ENCODE measurements at places on chromosomes 1 and 21.

DNA sequence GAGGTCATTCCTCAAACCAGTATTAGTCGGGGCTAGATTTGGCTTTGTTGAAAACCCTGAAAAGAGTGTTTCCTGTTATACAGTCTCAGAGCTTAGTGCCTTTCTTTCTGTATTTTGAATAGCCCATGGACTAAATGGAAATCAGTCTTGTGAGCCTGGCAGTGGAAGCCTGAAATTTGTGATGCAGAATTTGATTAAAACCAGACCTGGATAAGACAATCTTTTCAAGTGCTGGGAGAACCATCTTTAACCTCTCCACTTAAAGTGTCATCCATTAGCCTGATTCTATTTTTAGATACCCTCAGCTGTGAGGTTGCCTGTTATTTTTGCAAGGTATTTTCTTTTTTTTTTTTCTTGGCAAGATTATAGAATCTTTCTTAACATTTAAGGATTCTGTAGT lies 19.5 kb downstream of the ACTN2 start:
- DNase-seq: no peak

GRCh38 chr1:97270508-97271307 lies 549.1 kb downstream of the PTBP2 start:
- DNase-seq: no peak

GRCh38 chr1:114145504-114146151 lies 8.0 kb downstream of the SYT6 start:
- DNase-seq: peak; percentile 34

DNA sequence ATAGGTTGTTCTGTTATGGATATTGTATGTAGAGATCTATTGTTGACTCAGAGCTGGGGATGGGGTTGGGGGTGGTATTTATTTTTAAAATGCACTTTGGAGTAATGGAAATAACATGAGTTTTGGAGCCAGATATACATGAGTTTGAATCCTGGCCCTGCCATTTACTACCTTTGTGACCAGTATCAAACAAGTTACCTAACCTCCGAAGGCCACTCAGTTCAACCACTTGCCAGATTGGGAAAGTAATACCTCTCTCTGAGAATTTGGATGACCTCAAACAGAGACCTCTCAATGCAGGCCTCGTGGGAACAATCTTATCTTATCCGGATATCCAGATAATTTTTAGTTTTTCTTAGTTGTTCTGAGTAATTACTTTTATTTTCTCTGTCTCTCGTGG lies 181.0 kb downstream of the FGGY start:
- DNase-seq: no peak

- DNase-seq: no peak
Observed at GRCh38 chr1:200337410-200337809, 72.4 kb downstream of the ZNF281 start.

GRCh38 chr1:9084906-9085305 lies 15.5 kb upstream of the SLC2A5 start:
- peak; percentile 85 for DNase-seq

GRCh38 chr1:6098303-6099215 lies 52.9 kb downstream of the KCNAB2 start:
- DNase-seq: no peak

- DNase-seq: peak; percentile 22
Observed at GRCh38 chr1:174433451-174433850, 14.3 kb upstream of the GPR52 start.

GRCh38 chr1:220893701-220894024 lies 14.4 kb downstream of the HLX start:
- no peak for DNase-seq

DNA sequence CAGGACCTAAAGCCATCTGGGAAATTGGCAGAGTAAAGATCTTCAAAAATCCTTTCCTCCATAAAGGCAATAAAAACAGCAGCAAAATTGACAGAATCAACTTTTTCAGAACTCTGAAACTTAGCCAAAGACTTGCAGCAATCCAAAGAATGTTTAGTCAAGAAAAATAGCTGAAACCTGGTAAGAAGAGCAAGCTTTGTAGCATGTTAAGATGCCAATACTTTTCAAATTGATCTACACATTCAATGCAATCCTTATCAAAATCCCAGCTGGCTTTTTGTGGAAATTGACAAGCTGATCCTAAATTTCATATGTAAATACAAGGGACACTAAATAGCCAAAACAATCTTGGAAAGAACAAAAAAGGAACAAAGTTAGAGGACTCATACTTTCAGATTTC lies 23.8 kb upstream of the FAM163A start:
- DNase-seq: no peak

DNA sequence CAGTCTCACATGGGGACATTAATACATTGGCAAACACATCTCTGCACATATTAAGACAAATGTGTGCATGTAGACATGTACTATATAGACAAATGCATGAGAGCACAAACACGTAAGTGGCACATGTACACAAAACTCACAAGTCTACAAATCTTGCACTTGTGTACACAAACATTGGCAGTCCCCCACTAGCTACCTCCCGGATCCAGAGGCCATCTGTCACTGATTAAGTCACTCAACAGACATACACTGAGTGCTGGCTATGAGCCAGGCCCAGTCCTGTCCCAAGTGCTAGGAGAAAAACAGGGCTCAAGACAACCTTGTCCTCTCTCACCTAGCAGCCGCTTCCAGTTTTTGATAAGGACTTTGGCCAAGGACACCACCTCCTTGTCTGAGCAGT lies 7.0 kb downstream of the TCEA3 start:
- no peak for DNase-seq

DNA sequence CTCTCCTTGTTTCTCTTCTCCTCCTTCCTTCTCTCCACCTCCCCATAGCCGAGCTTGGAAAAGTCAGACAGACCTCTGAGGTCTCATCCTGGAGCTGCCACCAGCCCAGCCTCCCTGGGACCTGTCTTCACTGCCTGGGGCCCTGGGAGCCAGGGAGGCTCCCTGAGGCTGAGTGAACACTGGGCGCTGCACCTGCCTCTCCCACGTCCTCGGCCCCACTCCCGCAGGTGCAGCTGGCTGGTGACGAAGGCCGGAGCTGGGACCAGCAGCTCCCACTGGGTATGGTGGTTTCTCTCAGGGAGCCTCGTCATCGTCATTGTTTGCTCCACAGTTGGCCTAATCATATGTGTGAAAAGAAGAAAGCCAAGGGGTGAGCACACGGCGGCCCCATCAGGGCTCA lies 5.3 kb downstream of the TNFRSF14 start:
- no peak for DNase-seq

GRCh38 chr1:205837382-205837970 lies 12.5 kb downstream of the PM20D1 start:
- no peak for DNase-seq

DNA sequence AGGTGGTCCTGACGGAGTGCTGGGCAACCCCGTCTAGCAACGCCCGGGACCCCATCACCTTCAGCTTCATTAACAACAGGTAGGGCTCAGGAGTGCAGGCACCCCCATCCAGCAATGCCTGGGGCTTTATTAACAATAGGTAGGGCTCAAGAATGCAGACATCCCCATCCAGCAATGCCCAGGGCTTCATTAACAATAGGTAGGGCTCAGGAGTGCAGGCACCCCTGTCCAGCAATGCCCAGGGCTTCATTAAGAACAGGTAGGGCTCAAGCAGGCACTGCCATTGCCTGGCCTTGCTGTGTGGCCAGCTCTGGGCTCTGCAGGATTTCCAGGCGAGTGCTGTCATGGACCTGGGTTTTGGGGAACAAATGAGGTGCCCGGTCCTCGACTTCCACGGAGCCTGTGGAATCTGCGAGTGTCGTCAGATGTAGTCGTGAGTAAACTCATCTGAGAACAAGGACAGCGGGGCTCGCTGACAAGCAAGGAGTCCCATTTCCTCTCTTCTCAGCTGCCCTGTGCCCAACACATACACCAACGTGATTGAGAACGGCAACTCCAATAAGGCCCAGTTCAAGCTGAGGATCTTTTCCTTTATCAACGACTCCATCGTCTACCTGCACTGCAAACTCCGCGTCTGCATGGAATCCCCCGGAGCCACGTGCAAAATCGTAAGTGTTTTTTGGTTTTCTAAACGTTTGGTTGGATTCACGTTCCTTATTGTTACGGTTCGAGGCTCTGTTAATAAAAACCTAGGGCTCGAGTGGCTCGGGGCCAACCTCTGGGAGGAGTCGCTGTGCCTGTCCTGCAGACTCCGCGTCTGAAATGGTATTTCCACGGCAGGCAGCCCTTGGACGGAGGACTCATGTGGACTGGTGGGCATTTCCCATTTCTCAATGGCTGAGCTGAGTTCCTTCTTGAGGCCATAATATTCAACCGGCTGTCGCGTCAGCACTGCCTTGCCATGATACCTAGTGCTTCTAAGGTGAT lies 56.3 kb downstream of the UMODL1 start:
- no peak for DNase-seq

DNA sequence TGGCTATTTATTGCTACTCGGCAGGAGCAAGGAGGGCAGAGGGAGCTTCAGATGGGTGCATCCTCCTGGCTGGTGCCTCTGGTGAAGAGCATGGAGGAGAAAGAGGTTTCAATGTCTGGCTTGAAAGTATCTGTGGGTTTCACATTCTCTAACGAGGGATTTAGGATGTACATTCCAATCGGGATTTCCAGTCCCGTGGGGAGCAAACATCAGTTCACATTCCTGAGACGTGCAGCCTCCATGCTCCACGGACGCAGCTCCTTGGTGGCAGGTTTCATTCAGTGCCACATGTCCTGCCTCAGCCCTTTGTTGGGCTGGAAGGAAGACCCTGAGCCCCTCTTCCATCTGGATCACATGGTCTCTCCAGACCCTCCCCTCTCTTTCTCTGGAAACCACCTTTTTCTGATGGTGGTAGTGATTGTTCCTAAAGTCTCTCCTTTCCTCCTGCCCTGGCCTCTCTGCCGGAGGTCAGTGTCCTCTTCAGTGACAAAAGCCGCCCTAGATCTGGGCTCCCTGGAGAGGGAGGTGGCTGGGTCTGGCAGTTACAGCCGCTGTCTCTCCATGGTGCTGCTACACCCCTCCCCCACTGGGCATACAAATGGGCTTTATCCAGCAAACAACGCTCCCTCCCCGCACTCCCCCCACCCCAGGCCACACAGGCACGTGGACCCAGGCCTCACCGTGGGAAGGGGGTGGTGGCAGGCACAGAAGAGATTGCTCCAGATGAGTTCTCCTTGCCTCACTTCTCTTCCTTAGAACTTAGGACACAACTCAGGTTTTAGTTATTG lies 826 bp upstream of the CA14 start:
- no peak for DNase-seq

- no peak for DNase-seq
Observed at GRCh38 chr1:61052395-61053225, 29.8 kb upstream of the NFIA start.

DNA sequence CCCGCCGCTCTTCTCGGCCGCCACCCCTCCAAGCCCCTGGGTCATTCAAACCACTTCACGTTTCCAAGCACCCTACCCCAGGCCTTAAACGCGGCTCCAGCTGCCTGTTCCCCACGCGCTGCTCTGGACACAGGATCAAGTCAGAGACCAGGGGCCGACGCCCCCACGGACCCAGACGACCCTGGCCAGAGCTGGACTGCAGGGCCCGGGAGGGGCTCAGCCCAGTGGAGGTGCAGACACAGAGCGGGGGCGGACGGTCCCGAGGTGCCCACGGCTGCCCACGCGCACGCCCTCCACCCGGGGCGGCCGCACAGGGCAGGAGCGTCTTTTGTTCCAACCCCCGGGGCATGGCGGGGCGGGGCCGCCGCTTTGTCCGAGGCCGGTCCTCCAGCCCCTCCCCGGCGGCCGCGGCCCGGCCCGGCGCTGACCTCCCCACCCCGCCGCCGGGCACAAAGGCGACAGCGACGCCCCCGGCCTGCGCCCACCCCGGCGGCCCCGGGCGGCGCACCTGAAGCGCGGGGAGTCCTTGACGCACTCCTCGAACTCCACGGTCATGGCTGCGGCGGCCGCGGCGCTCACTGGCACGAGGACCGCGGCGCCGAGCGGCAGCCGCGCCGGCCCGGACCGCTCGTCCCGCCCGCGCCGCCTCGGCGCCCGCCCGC lies 338 bp downstream of the ACAP3 start:
- DNase-seq: peak; percentile 35

DNA sequence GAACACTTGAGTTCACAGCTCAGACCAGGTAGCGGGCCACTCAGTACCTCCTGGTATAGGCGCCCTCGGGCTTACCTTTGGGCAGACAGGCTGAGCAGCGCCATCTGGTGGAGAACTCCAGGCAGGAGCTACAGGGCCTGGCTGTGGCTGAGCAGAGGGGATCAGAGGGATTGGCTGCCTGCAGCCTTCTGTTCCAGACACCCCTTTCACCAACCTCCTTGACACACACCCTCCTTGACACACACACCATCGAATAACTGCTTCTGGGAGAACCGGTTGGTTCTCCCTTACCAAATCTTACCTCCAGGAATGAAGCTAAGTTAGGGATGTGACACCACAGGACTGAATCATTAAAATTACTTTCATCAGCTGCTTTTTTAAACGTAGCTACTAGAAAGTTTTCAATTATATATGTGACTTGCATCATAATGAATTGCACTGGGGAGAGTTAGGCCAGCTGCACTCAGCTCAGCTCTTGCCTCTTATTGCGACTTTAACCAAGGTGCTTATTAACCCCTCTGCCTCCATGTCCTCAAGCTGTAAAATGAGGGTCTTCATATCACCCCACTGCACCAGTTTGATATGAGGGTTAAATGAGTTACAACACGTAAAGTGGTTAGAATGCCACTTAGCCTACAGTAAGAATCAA lies 6.6 kb downstream of the LIN28A start:
- DNase-seq: peak; percentile 66

- DNase-seq: no peak
Observed at GRCh38 chr1:205652984-205653383, 21.2 kb upstream of the ELK4 start.

- DNase-seq: peak; percentile 67
Observed at GRCh38 chr1:50605186-50605875, 182.1 kb upstream of the DMRTA2 start.

- no peak for DNase-seq
Observed at GRCh38 chr1:111795401-111795800, 39.7 kb downstream of the DDX20 start.

DNA sequence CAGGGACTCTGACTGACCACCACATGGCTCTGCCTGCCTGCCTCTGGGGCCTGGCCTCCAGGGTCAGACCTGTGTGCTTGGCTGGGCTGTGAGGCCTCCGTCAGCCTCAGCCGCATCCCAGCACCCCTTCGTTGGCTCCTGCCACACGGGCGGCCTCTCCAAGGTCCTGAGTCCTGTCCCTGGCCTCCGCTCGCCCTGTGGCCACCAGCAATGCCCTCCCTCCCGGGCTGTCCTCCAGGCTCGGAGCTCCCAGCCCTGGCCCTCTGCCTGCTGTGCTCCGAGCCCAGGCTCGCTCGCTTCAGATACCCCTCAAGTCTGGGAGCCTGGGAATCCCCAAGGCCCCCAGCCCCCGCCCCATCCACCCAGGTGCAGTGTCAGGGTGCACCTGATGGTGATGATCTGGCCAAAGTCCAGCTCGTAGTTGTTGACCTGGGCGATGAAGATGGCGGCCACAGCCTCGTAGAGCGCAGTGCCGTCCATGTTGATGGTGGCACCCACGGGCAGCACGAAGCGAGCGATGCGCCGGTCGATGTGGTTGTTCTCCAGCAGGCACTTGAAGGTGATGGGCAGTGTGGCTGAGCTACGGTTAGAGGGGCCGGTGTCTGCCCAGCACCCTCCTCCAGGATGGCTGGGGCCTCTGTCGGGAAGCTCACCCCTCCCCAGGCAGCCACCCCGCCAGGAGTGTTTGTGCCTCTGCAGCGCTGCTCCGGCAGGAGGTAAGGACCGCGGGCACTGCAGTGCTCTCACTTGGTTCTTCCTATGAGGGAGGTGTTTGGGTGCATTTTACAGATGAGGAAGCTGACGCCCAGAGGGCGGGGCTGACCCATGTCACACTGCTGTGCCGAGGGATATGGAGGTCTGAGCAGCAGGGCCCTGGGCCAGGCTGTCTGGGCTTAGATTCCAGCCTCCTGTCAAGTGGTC lies 28.5 kb downstream of the PODN start:
- DNase-seq: no peak

GRCh38 chr1:110243146-110243545 lies 33.0 kb downstream of the KCNC4 start:
- DNase-seq: no peak

Data from myocyte (in vitro differentiated cells).